Femur (tissue), 1 donor: ENCODE measurements at places on chromosomes 6 and 20.

GRCh38 chr20:54068495-54068894, 1.9 kb downstream of the BCAS1 start:
- DNase-seq = no peak

GRCh38 chr20:17646961-17647301, 35.1 kb downstream of the RRBP1 start:
- peak; percentile 48 for DNase-seq

GRCh38 chr6:158092806-158093205, 75.3 kb downstream of the SERAC1 start:
- no peak for DNase-seq

GRCh38 chr6:151999194-151999593, 191.7 kb downstream of the ESR1 start:
- no peak for DNase-seq

DNA sequence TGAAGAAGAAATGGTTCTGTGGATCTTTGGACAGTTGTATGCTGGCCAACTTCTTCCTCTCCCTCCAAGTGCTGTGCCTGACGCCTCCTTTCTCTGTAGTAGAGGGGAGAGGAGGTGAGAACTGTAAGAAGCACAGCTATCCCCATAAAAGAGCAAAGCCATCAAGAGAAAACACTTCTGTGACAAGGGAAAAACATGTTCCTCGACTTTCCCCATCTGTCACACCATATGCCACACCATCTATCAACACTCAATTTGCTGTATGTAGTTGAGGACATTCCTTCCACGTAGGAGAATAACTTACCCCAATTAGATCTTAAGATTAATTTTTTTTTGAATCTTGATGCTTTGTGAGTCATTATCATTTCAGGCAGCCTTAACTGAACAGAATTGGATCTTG, 156.2 kb upstream of the PLCB4 start:
- DNase-seq = no peak

DNA sequence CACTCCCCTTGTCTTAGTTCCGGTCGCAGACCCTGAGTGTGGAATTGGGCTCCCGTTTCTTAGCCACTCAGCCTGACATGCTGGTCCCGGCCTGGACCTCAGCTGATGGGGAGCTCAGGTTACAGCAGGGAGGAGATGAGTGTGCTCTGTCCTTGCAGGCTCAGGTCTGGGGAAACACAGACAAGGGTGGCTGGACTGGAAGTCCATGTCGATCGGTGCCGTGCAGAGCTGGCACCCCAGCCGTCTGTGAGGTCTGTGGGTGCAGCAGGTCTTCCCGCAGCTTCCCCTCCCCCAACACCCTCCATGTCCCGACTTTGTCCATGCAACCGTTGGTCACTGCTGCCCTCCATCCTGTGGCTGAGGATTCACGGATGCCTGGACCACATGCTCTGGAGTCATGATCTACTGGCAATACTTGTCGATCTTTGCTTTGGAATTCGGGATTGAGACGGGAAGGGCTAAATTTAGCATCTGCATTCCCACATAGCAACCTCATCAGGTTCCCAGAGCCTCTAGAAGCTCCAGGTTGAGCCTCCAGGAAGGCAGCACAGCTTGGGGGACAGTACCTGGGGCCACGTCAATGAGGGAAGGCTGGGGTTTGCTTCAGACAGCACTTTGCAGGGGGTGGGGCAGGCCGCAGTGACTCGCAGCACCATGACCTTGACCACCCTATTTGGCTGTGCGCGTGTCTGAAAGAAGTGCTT, 118.8 kb downstream of the PSMB1 start:
- DNase-seq = no peak

DNA sequence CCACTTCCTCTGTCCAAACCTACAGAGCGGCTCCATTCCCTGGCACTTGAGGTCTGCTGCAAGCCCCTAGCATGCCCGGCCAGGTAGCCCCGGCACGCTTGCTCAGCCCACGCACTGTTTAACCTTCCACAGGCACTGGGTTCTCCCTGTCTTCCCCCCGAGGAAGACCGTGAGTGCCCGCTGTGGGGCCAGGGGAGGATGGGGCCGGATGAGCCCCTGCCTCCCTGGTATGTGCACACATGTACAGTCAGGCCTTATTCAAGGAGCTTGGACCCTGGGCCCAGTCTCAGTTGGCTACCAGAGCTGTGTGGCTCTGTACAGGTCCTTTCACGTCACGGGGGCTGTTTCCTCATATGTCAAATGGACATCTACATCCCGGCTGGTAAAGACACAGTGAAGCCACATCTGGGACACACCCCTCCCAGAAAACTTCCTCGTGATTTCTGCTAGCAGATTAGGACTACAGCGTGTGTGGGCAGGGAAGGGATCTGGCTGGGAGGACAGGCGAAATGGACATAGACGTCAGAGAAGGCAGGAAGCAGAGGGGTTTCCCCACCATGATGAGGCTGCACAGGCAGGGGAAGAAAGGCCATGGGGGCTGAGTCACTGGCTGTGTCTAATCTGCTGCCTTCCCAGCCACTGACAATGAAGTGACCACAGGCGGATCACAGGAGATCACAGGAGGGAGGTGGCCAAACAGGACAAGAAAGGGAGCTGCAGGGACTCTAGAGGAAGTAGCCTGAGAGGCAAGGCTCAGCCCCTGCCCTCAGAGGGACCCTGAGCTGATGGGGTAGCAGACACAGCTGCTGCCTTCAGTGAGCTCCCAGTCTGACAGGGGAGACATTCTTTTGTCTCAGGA, 62.9 kb downstream of the MRPL14 start:
- peak; percentile 66 for DNase-seq

DNA sequence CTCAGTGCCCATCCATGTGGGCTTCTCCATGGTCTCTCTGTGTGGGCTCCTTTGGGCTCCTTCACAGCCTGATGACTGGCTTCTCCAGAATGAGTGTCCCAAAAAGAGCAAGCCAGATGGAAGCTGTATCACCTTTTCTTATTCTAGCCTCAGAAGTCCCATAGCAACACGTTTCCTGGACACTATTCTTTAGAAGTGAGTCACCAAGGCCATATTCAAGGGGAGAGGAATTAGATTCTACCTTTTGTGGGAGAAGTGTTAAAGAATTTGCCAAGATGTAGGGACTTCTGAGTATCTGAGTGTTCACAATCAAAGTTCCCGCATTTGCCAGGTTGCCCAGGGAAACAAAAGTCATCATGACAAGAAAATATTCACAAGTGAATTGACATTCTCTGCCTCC, 20.7 kb upstream of the TBC1D22B start:
- no peak for DNase-seq

DNA sequence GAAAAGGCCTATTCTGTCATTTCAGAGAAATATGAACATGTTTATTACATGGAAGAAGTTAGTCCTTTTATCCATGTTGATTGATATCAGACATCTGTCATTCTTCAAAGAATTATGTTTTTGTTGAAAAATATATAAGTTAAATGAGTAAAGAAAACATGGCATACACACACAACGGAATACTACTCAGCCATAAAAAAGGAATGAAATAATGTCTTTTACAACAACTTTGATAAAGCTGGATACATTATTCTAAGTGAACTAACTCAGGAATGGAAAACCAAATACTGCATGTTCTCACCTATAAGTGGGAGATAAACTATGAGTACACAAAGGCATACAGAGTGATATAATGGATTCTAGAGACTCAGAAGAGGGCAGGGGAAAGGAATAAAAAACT, 9.3 kb downstream of the FKBP5 start:
- no peak for DNase-seq

GRCh38 chr6:65943548-65943947, 236.5 kb upstream of the EYS start:
- DNase-seq = no peak

DNA sequence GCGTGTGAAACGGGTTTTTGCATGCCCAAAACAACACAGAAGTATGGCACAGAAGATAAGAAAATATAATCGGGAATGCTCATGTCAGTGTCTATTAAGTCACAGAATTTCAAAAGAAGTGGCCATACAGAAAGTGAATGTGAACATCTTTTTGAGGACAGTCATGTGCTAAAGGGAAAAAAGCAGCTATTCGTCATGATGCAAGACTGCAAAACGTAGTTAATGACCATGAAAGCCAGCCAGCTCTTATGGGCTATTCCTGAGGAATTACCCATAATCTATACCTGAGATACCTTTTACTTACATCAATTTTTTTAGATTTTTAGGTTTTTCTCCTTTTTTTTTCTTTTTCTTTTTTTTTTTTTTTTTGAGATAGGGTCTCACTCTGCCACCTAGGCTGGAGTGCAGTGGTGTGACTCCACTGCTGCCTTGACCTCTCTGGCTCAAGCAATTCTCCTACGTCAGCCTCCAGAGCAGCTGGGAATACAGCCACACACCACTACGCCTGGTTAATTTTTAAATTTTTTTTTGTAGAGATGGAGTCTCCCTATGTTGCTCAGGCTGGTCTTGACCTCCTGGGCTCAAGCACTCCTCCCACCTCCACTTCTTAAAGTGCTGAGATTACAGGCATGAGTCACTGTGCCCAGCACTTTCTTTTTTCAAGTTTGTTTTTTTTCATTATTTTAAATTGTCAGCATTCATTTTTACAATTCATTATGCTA, 18.1 kb upstream of the ZBP1 start:
- DNase-seq = no peak

DNA sequence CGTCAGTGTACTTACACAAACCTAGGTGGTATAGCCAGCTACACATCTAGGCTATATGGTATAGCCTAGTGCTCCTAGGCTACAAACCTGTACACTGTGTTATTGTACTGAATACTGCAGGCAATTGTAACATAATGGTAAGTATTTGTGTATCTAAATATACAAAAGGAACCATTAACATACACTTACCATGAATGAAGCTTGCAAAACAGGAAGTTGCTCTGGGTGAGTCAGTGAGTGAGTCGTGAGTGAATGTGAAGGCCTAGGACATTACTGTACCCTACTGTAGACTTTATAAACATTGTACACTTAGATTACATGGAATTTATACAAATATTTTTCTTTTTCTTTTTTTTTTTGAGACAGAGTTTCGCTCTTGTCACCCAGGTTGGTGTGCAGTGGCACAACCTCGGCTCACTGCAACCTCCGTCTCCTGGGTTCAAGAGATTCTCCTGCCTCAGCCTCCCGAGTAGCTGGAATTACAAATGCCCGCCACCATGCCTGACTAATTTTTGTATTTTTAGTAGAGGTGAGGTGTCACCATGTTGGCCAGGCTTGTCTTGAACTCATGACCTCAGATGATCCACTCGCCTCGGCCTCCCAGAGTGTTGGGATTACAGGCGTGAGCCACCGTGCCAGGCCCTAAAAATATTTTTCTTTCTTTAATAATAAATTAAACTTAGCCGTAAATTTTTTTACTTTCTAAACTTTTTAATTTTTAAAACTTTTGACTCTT, 15.4 kb upstream of the KIAA1755 start:
- no peak for DNase-seq

DNA sequence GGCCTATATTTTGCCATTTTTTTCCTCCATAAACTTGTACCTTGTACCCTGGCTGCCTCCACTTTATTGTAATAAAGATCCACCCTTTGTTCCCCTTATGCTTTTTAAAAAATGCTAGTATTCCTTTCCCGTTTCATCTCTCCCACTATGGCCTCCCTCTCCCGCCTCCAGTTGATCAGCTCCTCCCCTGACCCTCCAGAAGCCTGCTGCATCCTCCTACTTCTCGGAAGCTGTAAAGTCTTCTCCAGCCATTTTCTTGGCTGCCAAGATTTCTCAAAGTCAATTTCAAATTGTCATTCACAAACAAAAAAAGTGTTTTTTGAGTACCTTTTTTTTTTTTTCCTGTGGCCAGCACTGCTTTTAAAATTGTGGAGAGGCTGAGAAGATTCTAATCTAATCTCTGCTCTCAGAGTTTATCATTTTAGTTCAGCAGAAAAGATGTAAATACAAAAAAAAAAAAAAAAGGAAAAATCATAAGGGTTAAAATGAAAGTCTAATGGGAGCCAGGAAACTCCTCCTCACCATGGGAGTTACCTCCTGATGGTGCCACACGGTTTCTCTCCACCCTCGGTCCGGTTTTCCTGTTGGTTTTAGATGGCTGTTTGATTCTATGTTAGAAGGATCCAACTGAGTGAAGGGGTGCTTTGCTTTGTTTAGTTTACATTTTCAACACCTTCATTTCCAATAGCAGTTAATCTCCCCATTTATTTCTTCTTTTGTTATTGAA, 103.0 kb upstream of the KCNK16 start:
- DNase-seq = no peak

- DNase-seq = no peak
These were observed 15.5 kb downstream of the LY86 start for GRCh38 chr6:6604015-6604414.

DNA sequence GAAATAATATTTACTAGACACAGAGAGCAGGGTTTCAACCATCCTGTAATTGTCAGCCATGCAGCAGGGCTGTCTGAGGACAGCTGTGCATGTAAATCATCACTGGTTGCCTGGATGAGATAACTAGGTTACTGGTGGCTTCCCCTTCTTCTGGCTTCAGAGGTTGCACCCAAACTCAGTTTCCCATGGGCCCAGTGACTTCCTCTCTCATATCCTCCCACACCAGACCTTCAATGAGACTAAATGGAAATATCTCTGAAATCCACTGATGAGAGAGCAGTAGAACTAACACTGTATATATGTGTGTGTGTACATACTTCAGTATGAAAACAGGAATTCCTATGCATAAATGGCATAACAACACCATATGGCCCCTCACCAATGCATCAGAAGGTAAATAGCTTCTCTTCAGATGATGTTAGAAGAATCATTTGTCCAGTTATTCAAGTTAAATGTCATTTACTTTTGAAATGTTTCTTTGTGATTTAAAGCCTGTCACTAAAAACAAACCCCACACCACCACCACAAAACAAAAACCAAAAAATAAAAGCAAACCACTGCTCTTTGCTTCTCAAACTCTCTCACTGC, 51.0 kb upstream of the IL20RA start:
- DNase-seq = no peak

DNA sequence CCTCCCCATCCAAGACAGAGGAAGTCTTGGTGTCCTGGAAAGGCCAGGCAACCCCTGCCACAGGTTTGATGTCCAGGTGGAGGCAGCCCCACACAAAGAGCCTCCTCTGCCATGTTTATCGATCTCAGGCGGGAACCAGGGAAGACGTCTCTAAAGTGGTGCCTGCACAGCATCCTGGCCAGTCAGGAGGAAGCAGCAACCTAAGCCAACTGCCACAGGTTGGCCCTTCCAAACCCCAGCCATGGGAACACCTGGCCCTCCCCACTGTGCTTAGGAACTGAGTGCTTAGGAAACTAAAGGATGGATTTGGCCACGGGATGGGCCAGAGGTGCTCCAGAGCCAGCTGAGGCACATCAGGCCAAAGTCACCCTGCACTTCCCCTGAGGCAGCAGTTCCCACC, 56.9 kb downstream of the CSE1L start:
- DNase-seq = no peak

DNA sequence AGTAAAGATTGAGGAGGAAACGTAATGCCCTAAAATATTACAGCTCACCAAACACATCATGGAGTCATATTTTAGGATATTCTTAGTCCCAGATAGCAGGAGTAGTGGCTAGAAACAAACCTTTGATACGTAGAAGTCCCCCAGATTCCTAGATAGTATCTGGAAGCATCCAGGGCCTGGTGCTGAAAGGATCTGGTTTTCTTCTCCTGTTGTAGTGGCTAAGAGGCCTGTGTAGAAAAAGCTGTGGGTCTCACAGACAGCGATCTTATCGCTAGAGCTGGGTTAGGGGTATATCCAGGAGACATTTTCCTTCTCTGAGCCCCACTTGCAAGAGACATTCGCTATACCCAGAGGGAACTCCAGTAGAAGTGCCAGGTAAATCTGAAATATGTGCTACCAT, 139.9 kb downstream of the KCNQ5 start:
- no peak for DNase-seq

- DNase-seq = no peak
These were observed 80.6 kb downstream of the FNDC1 start for GRCh38 chr6:159249752-159250151.

- no peak for DNase-seq
These were observed 1.7 kb downstream of the TM9SF4 start for GRCh38 chr20:32111156-32111686.

- no peak for DNase-seq
These were observed 41.2 kb downstream of the ZC3H12D start for GRCh38 chr6:149443411-149444181.
